ENCODE measurements at places on chromosomes 6 and 20.

- DNase-seq: no peak
These were observed 1.4 kb upstream of the KHDC1 start for GRCh38 chr6:73264446-73264845.

DNA sequence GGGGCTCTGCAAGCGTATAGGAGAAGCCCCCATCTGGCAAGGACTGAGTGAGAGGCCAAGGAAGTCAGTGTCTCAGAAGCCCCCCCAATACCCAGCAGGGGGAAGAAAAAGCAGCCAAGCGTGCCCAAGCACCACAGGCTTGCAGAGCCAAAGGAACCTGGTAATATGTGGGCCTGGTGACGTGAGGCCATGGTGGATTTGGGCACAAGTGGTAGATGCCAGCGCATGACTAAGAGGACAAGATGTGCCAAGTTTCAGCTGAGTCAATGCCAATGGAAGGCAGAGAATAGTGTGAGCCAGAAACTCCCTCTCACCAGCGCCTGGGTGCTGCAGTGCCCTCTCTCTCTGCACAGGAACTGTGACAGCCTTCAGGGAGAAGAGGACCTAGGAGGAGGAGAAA lies 110.0 kb downstream of the QRSL1 start:
- DNase-seq: no peak

DNA sequence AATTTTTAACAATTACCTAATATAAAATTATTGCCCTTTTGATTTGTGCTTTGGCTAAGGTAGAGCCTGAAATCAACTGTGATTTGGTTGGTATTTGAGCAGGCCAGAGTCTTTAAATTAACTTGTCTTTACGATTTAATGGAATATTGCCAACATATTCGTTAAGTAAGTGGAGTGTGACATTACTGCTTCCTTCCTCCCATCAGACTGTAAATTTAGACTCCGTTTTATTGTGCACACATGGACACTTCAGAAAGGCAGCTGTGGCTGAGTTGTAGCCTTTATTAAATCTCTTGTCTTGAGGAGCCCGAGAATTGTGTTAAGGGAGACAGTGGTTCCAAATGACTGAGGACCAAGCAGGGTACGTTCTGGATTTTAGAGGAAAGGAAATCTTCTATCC lies 57.4 kb downstream of the CAP2 start:
- DNase-seq: no peak

GRCh38 chr6:166559211-166559610 lies 27.3 kb downstream of the RAMACL start:
- no peak for DNase-seq

GRCh38 chr6:150494241-150494640 lies 105.4 kb upstream of the PLEKHG1 start:
- no peak for DNase-seq

DNA sequence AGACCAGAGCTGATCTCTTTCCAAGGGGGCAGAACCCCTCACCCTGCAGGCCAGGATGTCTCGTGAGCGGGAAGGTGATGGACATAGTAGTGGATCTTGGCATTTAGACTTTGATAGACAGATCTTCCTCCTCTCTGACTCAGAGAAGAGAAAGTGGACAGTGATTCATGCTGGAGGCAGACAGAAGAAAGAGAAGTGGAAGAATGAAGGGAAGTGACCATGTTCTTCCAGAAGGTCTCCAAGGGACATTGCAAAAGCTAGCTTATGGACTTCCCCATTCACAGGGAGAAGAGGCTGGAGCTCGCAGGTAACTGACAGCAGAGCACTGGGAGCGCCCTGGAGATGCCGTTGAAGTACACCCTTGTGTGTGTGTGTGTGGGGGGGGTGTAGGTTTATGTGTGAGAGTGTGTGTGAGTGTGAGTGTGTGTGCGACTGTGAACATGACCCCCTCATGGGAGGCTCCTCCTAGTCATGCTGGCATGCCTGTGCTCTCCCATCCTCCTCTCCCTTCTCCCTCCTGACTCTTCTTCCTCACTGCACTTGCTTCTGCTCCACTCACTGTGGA lies 8.0 kb upstream of the RAET1L start:
- no peak for DNase-seq

DNA sequence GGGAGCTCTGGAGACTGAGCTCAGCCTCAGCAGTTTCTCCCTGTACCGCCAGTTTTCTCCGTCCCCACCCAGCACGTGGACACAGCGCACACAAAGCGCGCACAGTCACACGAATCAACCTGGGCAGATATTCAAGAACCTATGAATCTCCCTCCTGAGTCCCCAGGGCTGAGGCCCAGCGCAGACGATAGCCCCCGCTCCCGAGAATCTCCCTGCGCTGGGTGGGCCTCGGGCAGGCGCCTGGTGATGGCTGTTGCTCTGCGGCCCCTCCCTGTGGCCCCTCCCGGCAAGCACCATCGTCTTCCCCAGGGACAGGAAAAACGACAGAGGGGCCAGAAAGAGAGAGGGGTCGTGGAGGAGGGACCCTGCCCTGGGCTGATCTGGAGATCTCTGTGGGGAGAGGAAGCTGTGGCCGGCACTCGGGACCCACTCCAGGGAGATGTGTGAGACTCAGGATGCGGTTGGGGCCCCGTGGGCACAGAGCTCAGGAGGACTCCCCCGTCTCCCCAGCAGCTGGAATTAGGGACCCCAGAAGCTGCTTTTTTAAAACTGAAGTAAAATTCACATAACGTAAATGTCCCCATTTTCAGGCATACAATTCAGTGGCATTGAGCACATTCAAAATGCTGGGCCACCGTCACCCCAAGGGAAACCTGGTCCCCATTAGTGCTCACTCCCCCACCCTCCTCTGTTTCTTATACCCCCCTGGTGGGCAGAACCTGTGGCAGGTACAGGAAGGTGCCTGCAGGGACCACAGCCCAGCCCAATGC lies 330.8 kb downstream of the TAF4 start:
- DNase-seq: no peak

- no peak for DNase-seq
These were observed 17.8 kb downstream of the HIVEP2 start for GRCh38 chr6:142927271-142927580.

DNA sequence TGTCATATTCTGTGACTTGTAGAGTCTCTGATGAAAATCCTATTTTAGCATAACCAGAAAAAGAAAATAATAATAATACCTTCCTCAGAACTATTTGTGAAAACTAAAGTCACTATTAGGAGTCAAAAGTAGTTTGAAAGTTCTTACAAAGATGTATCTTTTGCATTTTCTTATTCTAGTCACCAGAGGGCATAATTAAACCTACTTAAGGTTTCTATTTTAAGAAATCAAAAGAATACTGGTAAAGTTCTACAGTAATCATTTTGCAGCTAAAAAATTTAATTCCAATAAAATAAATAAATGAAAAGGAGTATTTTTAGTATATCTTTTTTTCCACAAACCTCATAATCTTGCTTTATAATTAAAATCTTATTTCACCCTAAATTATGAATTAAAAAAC lies 28.0 kb upstream of the MCM9 start:
- DNase-seq: no peak

- DNase-seq: no peak
These were observed 143.3 kb downstream of the NFATC2 start for GRCh38 chr20:51399006-51399890.

DNA sequence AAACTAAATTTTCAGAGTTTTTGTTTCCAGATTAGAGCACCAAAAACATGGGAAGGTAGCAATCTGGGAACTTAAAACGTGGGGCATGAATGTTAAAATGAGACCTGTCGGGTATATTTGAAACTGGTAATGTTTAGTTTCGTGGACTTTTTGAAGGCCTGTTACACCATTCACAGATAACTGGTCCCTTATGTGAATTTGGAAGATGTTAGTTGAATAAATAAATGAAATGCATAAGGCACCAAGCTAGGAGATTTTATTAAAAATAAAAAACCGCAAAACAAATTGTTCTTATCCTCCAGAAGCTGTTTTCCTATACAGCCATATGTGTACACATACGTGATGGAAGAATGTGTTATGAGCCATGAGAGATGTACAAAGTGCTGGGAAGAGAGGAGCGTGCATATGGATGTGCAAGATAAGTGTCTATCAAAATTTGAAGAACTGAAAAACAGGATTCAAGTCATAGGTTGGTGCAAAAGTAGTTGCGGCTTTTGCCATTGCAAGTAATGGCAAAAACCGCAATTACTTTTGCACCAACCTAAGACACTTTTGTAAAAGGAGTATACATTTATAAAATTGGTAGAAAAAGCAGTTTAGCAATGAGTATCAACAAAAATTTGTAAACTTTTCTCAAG lies 700 bp upstream of the MCUR1 start:
- no peak for DNase-seq

GRCh38 chr20:50551288-50551687 lies 41.1 kb downstream of the PTPN1 start:
- no peak for DNase-seq

- DNase-seq: no peak
These were observed 459.1 kb upstream of the JAG1 start for GRCh38 chr20:11132819-11133415.

DNA sequence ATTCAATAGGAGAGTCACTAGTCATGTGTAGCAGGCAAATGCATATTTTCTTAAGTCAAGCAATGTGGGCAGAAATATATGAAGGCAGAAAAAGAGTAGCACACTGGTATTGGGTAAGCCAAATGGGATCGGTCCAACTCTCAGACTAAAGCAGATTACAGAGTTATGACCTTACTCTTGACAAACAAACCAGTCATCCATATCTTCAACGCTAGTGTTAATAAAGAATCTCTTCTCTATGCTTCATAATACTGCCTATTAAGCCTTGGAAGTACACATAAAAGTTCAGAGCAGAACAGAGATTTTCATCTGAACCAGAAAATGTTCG lies 320.2 kb upstream of the JARID2 start:
- DNase-seq: no peak

- DNase-seq: no peak
These were observed 57.7 kb downstream of the TSBP1 start for GRCh38 chr6:32313964-32314363.

- no peak for DNase-seq
These were observed 76.8 kb downstream of the THEMIS start for GRCh38 chr6:127824061-127824460.

DNA sequence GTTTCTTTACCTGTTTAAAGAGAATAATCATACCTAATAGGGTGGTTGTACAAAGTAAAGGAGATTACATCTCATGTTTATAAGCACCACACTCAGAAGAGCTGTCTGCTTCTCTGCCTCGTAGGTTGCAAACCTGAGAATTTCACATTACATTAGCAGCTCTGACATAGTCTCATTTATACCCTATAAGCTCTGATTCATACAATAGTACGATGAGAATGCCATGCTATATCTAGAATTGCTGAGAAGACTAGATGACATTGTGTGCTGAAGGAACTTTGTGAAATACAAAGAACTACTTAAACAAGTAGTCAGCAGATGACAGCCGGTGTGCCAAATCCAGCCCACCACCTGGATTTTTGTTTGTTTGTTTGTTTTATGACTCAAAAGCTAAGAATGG lies 121.2 kb downstream of the ADAT2 start:
- DNase-seq: no peak

GRCh38 chr6:118771253-118771652 lies 119.9 kb upstream of the CEP85L start:
- no peak for DNase-seq
